ENCODE measurements at places on chromosomes 16 and 17.

DNA sequence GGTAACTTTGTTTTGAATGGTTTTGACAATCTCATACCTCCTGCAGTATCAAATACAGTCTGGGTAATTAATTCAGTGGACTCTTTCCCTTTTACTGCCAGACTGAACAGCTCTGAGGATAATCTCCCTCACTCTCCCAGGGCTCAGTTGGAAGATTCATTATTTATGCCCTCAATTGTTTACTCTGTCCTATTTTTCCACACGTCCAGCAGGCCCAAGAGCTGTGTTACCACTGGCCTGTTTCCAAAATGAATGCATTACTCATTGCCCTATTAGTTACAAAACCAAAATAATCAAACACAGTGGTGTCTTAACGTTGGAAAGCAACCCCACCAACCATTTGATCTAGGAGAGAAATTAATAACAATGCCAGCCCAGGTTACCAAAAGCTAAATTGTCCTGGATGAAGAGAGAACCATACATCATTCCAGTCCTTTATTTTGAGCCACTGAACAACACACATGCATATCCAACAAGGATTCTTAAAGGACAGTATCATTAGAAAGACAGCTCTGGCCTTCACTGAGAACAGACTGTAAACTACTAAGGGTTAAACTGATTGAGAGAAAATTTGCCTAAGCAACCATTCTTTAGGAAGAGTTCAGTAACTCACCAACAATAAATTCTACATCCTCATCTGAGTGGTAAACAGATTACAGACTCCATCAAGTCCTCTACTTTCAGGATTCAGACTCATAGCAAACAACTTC, 34.5 kb downstream of the FAM222B start:
- peak; percentile 94 for DNase-seq

DNA sequence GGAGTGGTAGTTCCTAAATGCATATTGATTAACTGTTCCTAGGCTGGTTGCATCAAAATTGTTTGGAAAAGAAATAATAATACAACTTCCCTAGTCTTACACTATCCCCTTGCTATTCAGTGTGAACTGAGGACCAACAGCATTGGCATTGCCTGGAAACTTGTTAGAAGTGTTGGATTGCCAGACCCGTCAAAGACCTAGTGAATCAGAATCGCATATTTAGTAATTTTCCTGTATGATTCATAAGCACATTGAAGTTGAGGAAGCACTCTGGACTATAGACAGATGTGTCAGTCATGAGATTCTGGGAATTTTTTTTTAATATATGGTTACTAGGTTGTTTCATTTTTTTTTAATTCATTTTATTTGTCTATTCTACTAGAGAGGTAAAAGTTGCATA, 34.7 kb upstream of the KCNJ16 start:
- DNase-seq: peak; percentile 81

- DNase-seq: no peak
Measured at GRCh38 chr16:85436636-85437165, 176.4 kb upstream of the GSE1 start.

GRCh38 chr17:51244041-51244440, 15.8 kb downstream of the MBTD1 start:
- DNase-seq: no peak

GRCh38 chr16:2475413-2476344, 752 bp downstream of the TBC1D24 start:
- DNase-seq: no peak

DNA sequence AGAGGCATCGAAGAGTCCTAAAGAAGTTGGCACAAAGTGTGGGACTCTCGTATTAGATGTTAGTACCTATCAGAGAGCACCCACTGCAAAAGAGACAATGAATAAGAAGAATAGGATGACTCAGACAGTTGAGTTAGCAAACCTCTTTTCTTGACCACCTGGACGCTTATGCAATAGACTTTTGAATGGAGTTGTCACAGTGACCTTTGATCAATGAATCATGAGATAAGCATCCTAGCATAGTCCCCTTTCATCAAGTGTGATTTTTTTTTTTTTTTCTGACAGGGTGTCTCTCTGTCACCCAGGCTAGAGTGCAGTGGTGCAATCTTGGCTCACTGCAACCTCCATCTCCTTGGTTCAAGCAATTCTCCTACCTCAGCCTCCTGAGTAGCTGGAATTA, 1417.9 kb upstream of the GOT2 start:
- no peak for DNase-seq

GRCh38 chr16:48291303-48291702, 44.0 kb upstream of the ABCC11 start:
- DNase-seq: no peak

DNA sequence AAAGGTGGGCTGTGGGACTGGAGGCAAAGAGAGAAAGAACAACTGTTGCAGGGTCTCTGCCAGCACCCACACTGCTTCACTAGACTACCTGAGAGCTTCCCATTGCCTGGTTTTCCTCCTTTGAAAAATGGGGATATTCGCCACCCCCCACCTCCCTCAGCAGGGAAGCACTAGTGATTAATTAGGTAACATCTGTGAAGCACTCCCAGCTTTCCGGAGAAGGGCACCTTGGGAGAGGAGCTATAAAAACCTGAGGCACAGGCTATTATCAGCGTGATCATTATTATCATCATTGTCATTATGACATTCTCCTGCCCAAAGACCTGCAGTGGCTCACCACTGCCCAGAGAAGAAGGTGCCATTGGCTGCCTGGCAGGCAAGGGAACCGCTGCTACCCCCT, 83.5 kb downstream of the XYLT1 start:
- no peak for DNase-seq

DNA sequence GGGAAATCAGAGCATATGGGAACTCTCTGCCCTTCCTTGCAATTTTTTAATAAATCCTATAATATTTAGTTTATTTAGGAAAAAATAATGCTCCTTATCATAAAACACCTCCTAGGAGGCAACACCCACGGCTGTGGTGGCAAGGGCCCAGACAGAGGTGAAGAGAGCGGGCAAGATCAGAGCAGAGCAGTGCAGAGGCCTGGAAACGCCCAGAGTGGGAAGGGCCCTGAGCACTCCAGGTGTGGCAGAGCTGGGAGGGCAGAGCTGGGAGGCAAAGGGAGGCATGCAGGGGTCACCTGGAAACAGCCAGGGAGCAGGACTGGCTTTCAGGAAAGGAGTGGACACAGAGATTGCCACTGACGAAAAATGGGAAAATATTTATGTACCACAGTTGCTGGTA, 17.3 kb downstream of the FBXO31 start:
- DNase-seq: no peak

GRCh38 chr16:11109566-11109965, 146.4 kb downstream of the SOCS1 start:
- no peak for DNase-seq

- DNase-seq: peak; percentile 3
Measured at GRCh38 chr16:10126686-10127085, 55.5 kb downstream of the GRIN2A start.

- no peak for DNase-seq
Measured at GRCh38 chr16:83603723-83604570, 203.8 kb upstream of the HSBP1 start.

GRCh38 chr16:89442990-89443726, 47.2 kb downstream of the ANKRD11 start:
- DNase-seq: peak; percentile 82

DNA sequence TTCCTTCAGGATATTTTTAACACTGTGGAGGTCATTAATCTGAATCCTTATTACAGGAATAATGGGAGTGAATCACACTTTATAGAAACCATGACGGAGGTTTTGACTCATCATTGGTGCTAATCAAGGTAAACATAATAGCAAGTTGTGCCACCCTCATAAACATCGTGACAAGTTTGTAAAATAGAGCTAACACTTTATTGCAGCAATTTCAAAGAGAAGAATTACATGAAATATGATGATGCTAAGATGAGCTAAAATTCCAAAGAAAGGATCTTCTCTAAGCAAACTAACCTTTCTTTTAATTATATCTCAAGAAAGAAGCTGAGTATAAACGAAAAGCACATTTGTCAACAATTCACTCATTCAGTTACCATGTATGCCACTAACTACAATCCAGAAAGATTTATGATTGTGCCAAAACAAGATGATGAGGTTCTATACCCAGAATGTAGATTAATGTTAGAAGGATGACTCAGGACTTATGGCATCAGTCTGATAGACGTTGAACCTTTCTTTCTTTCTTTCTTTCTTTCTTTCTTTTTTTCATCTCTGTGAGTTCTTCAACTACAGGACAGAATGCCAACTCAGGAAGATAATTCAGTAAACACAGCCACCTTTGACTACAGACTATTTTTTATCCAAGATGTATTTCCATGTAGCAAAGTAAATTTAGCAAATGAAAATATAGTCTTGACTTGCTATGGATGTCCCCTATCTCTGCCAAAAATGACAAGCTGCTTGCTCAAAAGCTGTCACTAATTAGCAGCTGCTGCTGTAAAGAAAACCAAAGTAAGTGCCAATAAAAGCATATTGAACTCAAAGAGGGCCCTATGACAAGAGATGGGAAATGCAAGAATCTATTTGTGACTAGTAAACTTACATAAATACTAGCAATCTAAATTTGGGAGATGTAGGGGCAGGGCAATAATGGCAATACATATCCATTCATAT, 23.3 kb downstream of the STAT5B start:
- DNase-seq: peak; percentile 62

DNA sequence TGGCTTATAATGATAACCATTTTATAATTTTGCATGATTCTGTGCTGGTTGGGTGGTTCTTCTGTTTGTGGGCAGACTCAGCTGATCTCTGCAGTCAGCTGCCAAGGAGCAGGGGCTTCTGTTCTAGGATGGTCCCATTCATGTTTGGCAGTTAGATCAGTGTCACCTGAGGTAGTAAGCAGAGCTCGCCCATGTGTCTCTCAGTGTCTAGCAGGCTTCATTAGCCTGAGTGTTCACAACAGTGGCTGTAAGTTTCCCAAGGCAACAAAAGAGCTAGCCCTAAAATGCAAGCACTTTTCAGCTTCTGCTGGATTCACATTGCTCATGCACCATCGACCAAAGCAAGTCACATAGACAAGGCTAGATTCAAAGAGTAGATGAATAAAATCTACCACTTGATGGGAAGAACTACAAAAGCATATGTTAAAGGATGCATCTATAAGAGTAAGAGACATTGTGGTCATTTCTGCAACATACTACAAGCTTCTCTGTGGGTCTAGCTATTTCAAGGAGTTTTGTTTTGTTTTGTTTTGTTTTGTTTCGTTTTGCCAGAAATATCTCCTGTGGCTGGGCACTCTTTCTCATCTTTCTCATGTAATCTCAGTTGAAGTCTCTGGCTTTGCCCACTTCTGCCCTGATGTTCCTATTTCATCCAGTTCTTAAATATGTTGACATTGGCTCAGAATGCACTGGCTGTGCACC, 180.8 kb downstream of the HS3ST4 start:
- no peak for DNase-seq

DNA sequence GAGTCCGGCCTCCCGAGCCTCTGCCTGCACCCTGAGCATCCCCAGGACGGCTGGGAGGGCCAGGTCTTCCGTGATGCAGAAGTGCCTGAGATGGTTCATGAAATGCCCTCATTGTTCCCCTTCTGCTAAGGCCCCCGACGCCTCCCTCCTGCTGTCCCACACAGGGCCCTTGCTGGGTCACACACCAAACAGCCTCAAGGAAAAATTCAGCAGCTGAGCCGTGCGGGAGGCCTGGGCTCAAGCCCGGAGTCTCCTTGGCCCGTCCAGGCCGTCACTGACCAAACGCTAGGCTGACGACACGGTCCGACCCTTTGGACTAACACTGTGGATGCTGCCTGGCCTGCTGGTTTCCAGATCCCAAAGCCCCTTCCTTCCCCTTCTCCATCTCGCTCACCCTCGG, 90.2 kb downstream of the RTN4RL1 start:
- DNase-seq: no peak

GRCh38 chr16:69871708-69872107, 79.4 kb upstream of the CLEC18A start:
- no peak for DNase-seq

DNA sequence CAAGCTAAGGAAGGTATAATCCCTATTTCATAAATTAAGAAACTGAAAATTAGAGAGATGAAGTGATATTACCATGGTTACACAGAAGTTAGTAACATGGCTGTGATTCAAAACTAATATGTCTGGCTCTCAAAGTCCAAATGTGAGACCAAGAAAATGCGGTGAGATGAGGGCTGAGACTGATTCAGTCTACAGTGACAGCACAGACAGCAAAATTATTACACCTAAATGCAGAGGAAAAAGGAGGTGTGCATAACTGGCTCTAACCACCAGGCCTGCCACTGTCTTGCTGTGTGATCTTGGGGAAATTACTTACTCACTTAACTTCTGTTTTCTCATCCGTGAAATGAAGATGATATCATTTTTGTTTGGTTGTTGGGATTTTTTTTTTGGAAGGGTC, 270.0 kb upstream of the SOX9 start:
- DNase-seq: no peak

- peak; percentile 45 for DNase-seq
Measured at GRCh38 chr17:74212209-74212912, 1.0 kb upstream of the TTYH2 start.

DNA sequence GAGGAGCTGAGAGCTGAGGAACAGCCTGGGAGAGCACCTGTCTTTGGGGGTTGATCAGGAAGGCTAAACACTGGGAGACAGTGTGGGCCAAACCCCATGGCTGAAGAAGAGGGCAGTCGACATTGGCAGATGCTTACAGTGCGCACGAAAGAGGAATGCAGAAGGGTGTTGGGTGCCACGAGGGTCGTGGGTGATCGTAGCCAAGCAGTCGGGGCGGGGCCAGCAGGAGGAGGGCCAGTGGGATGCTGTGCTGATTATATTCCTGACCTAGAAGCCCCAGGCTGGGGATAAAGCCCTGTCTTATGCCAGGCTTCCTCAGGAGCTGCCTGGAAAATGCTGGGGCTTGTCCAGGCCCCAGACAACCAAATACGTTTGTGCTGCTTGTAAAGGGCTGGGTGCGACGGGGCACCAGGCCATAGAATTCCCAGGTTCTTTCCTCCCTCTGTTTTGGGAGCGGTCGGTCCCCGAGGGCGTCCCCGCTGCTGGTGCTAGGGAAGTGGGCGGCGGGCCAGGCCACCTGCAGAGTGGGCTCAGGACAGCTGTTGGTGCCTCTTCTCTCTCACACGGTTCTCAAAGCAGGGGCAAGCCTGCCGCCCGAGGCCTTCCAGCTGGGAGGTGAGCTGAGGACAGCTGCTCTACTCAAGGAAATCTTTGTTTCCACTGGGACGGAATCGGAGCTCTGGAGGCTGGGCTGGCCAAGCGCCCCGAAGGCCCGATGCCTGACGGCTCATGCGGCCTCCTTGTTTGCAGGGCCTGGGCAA, 10.0 kb downstream of the C1QTNF1 start:
- no peak for DNase-seq

GRCh38 chr17:55295411-55296170, 30.8 kb downstream of the HLF start:
- peak; percentile 40 for DNase-seq

- no peak for DNase-seq
Measured at GRCh38 chr17:44930667-44931066, 15.4 kb upstream of the GFAP start.

DNA sequence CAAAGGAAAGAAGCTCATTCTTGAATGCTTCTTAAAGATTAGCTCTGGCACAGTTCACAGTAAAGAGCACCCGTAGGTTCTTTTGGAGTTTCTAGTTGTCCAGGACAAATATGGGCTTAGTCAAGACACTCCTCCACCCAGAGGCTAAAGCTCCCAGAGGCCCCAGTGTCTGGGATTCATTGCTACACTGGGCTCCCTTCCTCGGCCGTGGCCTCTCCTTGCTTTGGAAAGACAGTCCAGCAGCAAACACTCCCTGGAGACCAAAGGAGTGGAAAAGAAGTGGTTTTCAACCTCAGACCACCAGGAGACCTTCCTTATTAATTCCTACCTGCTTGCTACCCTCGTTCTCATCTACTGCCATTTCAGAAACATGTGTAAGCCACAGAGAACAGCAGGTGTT, 17.1 kb downstream of the PHB1 start:
- no peak for DNase-seq

Measured in iris pigment epithelial cell (primary cell).